ENCODE measurements at places on chromosomes 6 and 20.

- DNase-seq, result no peak
- no peaks in the 10 kb centered on the region for H3K27me3 ChIP-seq
- peak overlapping the region; percentile 85 for H3K27ac ChIP-seq
- no peak overlapping the region for H3K4me3 ChIP-seq
Measured at GRCh38 chr20:23141450-23142161, 55.5 kb upstream of the CD93 start.

DNA sequence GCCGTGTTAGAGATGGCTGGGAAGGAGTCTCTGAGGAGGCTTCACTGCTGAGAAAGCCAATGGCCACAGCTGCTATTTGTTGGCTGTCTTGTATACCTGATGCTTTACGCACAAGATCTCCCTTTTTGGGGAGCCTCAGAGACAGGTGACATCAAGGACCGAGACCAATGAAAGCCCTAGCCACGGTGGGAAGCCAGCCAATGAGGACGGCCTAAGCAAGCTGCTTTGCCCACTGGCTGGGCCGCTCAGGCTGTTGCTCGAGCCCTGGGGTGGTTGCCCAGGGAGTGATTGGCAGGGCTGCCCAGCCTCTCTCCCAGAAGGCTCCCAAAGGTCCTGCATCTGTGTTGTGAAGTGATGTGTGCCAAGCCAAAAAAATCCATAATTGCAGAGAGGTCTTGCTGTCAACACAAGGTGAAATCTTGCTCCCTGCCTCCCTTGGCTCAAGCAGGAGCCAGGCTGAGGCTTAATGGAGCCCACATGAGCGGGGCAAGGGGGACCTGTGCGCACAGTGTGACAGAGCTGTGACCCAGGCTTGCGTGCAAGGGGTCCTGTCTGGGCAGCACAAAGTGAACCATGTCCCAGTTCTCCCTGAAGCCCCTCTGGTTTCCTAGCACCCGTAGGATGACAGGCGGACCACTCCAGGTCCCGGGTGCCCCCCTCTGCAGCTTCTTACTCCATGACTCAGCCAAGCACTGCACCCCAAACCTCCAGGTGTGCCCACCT, 4.3 kb downstream of the MMP24OS start:
- no peaks in the 10 kb centered on the region for H3K27me3 ChIP-seq
- H3K36me3 ChIP-seq, result peaks cover 6% of the 10 kb centered on the region
- DNase-seq, result no peak
- H3K4me1 ChIP-seq, result peaks cover 17% of the 10 kb centered on the region

- no peaks in the 10 kb centered on the region for H3K4me1 ChIP-seq
- no peak overlapping the region for H3K27ac ChIP-seq
- no peak overlapping the region for H3K4me3 ChIP-seq
Measured at GRCh38 chr6:80548532-80548931, 442.1 kb downstream of the BCKDHB start.

DNA sequence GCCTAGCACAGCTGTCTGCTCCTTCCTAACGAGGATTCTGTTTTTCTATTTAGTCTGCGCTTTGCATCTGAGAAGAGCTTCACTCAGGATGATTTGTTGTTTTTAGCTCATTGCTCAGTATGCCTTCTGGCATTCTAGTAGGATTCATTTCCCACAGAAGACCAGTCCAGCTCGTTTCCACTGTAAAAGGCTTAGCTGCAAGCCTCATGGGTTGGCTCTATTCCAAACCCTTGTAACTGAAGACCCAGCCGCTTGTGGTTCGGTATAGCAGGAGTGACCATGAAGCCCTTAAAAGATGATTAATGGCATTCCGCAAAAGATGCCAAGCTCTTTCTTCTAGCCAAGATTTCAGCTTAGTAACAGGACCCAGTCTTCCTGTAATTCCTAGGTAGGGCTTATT, 7.2 kb downstream of the ADGRF1 start:
- no peak overlapping the region for H3K27ac ChIP-seq
- peaks cover 12% of the 10 kb centered on the region for H3K27me3 ChIP-seq
- no peak for DNase-seq
- H3K4me3 ChIP-seq, result no peak overlapping the region
- no peaks in the 10 kb centered on the region for H3K4me1 ChIP-seq
- no peaks in the 10 kb centered on the region for H3K36me3 ChIP-seq

- H3K36me3 ChIP-seq, result no peaks in the 10 kb centered on the region
- H3K27me3 ChIP-seq, result no peaks in the 10 kb centered on the region
- H3K27ac ChIP-seq, result peak overlapping the region; percentile 96
- H3K4me1 ChIP-seq, result peaks cover 89% of the 10 kb centered on the region
Measured at GRCh38 chr6:104957301-104958177, 632 bp downstream of the LIN28B start.
